ENCODE measurements at places on chromosomes 1 and 21.

- DNase-seq = no peak
These were observed 1.4 kb upstream of the S100A4 start for GRCh38 chr1:153546796-153547559.

DNA sequence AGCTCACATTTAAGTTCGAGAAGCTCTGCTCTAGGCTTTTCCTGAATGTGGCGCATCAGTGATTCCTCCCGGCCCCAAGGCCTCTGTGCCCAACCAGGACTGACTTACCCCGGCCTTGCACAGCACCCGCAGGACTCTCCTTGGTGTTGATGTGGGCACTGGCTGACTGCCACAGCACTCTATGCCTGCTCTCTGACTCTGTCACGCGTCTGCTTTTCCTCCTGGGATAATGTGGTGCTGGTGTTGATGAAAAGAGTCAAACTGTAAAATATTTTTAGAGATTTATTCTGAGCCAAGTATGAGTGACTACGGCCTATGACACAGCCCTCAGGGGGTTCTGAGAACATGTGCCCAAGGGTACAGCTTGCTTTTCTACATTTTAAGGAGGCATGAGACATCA, 15.5 kb upstream of the SLC2A5 start:
- DNase-seq = no peak

DNA sequence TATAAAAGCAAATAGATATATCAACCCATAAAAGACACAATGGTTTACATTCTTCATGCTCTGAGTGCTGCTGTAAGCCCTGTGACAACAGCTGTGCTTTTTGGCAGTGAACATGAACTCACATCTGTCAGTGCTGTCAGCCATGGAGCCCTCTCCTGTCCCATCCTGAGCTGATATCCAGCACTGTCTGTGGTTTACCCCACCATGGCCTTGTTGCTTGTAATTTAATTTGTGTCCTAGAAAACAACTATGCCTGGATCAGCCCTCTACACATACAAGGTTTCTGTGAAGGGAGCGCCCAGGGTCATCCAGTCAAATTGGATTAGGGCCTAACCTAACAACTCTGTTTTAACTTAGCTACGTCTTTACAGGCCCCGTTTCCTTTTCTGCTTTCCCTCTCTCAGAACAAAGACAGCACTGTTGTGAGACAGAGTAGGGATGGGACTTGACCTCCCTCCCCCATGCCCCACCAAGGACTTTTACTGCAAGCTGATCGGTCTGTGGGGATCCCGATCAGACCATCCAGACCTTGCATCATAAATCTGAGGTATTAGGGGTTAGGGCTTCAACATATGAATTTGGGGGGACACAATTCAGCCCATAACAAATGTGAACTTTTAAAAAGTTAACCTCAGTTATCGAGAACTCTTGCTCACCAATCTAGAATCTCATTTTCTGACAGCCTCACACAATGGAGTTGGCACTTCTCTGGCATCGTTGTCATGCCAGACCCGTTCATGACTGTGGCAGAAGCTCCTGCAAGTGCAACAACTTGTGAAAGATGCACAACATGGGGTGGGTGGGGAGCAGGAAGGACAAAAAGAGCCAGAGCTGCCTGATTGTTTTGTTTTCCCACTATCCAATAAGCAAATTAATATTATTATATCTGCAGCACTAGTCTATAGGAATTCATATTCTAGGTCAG, 16.4 kb upstream of the SLC44A3 start:
- DNase-seq = no peak

DNA sequence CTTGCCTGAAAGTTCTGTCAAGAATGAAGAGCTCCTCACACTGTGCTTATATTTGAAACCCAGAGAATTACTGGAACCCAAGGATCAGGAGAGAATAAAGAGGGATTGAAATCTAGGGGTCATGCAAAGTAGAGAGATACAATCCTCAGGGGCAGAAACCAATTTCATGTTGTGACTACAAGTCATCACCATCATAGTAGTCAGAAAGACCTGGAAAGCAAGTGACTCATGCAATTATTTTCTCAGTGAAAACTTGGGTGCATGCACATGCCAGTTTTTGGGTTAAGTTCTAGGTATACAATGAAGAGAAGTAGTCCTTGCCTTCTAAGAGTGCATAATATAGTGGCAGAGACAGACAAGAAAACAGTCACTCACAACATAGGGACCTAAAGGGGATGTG, 210.0 kb downstream of the ZC3H11B start:
- DNase-seq = no peak

- DNase-seq = no peak
These were observed 1.7 kb downstream of the CSF1 start for GRCh38 chr1:109912214-109912861.

- DNase-seq = no peak
These were observed 66.1 kb downstream of the UBE2U start for GRCh38 chr1:64269558-64269884.

GRCh38 chr1:179973198-179974110, 18.8 kb downstream of the CEP350 start:
- DNase-seq = no peak

DNA sequence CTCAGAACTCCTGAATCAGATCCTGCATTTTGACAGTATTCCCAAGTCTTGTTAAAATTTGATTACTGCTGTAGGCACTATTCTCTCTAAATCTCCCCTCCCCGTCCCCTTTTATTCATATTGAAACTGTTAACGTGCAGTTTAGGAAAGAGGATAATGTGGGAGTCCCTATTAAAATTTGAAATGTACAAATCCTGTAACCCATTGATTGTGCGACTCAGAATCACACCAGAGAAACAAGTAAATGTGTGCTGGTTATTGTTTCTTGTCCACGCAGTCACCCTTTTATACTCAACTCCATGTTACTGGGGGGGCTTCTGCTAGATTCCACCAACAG, 584 bp upstream of the LTN1 start:
- DNase-seq = no peak

- DNase-seq = no peak
These were observed 16.2 kb upstream of the EIF4G3 start for GRCh38 chr1:21192871-21193270.

DNA sequence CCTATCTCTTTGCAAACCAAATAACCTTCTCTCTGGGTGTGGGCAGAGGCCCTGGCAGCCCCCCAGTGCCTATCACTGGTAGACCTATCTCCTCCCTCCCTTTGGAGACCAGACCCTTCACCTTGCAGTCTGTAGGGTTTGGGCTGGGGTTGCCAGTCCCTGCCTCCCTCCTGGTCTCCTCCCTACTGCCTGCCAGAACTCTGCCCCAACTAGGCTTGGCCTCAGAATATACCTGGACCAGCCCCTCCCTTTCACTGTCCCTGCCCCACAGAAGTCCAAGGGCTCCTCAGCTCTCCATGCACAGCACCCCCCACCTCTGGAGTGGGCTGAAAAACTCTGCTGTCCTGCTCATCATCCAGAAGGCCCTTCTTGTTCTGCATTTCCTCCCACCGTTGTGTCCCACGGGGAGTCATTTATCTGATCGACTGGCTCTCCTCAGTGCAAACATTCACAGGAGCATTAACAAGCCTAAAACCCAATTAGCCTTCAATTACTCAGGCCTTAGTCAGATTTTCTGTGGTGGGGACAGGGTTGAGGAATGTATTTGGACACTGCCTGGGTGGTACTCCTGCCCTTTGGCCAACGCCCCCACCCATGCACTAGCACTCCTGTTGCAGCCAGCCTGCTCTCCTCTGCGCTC, 27.7 kb upstream of the DMBX1 start:
- no peak for DNase-seq

DNA sequence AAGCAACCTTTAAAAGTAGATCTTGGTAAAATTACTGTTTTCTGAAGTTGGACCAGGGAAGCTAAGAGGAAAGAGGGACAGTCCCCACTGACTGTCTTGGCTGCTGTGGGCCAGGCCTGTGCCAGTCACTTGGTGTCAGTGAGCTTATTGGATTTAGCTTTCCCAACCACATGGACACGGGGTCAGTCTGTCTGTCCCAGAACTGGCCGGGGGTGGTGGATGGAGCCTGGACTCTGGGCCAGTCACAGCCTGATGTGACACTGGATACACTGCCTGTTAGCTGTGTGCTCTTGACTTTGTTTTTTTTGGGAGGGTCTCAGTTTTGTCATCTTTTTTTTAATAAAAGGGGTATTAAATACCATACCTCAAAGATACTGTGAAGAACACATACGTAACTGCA, 96.7 kb downstream of the GALNT2 start:
- no peak for DNase-seq

GRCh38 chr1:202752774-202753173, 42.5 kb upstream of the SYT2 start:
- DNase-seq = no peak

DNA sequence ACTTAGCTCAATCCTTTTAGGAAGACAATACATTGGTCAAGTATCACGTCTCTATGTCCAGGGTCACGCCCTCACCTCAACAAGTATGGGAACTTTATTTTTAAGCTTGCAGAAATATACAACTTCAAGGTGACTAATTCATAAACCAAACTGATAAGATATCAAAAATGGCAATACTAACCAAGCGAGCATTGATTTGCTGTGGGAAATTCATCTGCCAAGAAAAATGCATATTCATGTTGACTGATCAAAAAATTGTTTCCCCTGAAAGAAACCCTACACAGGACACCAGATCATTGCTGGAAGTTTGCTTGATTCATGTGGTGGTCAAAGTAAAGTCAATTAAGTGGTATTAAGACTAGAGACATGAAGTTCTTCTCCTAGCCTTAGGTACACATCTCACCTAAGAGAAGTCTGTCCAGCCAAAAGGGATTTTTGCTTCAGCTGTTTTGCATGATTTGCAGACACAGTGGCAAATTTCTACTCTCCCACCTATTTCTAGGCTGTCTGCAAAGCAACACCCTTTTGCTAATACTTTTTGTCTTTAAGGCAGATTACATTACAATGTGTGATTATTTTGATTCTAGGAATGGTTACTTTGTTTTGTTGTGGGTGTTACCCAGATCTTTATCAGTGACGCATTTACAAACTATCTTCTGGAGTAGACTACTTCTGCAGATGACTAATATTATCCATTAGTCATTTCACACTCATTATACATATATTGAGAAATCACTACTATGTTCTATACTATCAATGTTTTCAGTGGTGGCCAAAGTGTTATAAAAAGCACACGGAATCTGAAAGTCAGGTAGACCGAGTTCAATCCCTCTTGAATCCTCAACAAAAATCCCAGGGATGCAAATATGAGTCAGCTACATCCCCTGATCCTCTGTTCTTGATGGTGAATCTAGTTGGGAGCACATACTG, 12.4 kb downstream of the SAMSN1 start:
- no peak for DNase-seq

- no peak for DNase-seq
These were observed 1.3 kb upstream of the KCNN3 start for GRCh38 chr1:154871374-154871773.
